CD4-positive, alpha-beta T cell treated with Interleukin-12 subunit alpha and Interleukin-12 subunit beta, for 1 hour (primary cell): ENCODE measurements at places on chromosomes 3 and 15.

GRCh38 chr3:39917065-39917773, 107.8 kb downstream of the MYRIP start:
- DNase-seq: no peak

DNA sequence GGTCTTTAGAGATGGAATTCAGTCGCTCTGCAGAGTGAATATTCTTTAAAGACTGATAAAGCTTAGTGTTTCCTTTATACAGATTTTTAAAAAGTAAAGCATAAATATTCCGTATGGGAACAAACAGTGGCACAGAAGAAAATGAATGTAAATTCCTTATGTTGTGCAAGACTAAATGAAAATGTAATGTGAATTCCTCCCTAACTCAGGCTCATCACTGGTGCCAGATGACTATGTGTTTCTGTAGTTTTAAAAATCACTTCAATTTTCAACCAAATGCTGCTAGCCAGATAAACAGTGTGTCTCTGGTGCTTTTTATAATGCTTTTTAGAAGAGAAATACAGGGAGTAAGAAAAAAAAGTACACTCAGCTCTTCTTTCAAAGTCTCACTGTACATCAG, 154.8 kb upstream of the SNTN start:
- no peak for DNase-seq

GRCh38 chr3:31880020-31880419, 101.0 kb downstream of the OSBPL10 start:
- no peak for DNase-seq

- no peak for DNase-seq
These were observed 532 bp downstream of the B4GALT4 start for GRCh38 chr3:119240101-119240590.

GRCh38 chr3:173954647-173955046, 557.1 kb downstream of the NLGN1 start:
- DNase-seq: no peak

- DNase-seq: no peak
These were observed 2.3 kb upstream of the IDH2 start for GRCh38 chr15:90104551-90104950.

- DNase-seq: no peak
These were observed 101.2 kb downstream of the CHST2 start for GRCh38 chr3:143220741-143221140.
